Neural progenitor cell (in vitro differentiated cells): ENCODE measurements at places on chromosomes 6 and 20.

GRCh38 chr20:32249030-32249738, 28.3 kb upstream of the KIF3B start:
- no peak for DNase-seq
- H3K27ac ChIP-seq: no peak overlapping the region
- no peak overlapping the region for H3K4me3 ChIP-seq
- H3K27me3 ChIP-seq: no peaks in the 10 kb centered on the region
- no peaks in the 10 kb centered on the region for H3K4me1 ChIP-seq

- H3K27ac ChIP-seq: no peak overlapping the region
- H3K27me3 ChIP-seq: no peaks in the 10 kb centered on the region
- no peaks in the 10 kb centered on the region for H3K4me1 ChIP-seq
- no peak for DNase-seq
Observed at GRCh38 chr20:8449123-8449522, 317.1 kb downstream of the PLCB1 start.

- no peaks in the 10 kb centered on the region for H3K27me3 ChIP-seq
- no peak for DNase-seq
- H3K36me3 ChIP-seq: no peaks in the 10 kb centered on the region
- H3K4me1 ChIP-seq: no peaks in the 10 kb centered on the region
Observed at GRCh38 chr6:11592294-11592906, 54.9 kb downstream of the TMEM170B start.

- H3K4me3 ChIP-seq: no peak overlapping the region
- no peak overlapping the region for H3K27ac ChIP-seq
- H3K4me1 ChIP-seq: no peaks in the 10 kb centered on the region
- DNase-seq: peak; percentile 81
- no peaks in the 10 kb centered on the region for H3K27me3 ChIP-seq
- H3K36me3 ChIP-seq: no peaks in the 10 kb centered on the region
Observed at GRCh38 chr6:106997392-106998158, 23.0 kb upstream of the CD24 start.

- DNase-seq: no peak
- H3K27ac ChIP-seq: no peak overlapping the region
- H3K27me3 ChIP-seq: no peaks in the 10 kb centered on the region
Observed at GRCh38 chr6:162119341-162119740, 608.2 kb downstream of the PRKN start.

GRCh38 chr6:168756009-168756634, 315.1 kb downstream of the SMOC2 start:
- H3K4me3 ChIP-seq: no peak overlapping the region
- peak; percentile 52 for DNase-seq
- peak overlapping the region; percentile 75 for H3K27ac ChIP-seq
- H3K27me3 ChIP-seq: no peaks in the 10 kb centered on the region
- peaks cover 26% of the 10 kb centered on the region for H3K4me1 ChIP-seq

DNA sequence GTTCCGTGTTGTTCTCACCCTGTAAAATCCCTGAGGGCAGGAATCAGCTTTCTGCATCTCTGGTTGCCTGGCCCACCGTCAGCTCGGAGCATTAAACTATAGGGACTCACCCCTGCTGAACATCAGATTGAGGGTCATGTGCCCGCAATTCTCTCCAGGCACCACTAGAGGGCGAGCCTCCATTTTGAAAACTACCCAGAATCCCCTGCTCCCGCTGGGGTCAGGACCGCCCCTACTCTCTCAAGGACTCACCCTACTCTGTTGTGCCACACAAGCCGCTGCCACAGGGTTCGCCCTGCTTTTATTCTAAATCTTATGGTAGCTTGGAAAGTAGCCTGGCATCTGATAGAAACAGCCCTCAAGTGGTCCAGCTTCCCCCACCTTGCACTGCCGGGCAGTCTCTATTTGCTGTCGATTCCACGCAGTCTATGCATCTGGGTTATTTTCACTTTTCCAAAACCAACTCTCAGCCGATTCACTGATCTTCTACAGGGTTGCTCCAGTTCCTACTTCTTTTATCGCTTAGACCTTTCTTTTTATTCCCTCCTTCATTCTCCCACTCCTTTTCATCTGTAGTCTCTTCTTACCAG, 244.1 kb upstream of the QKI start:
- no peaks in the 10 kb centered on the region for H3K36me3 ChIP-seq
- no peak overlapping the region for H3K4me3 ChIP-seq
- H3K27me3 ChIP-seq: no peaks in the 10 kb centered on the region
- no peak overlapping the region for H3K27ac ChIP-seq
- DNase-seq: no peak

GRCh38 chr6:37585523-37585905, 85.8 kb upstream of the CCDC167 start:
- DNase-seq: no peak
- H3K27ac ChIP-seq: no peak overlapping the region
- H3K36me3 ChIP-seq: no peaks in the 10 kb centered on the region
- H3K4me3 ChIP-seq: no peak overlapping the region
- peaks cover 49% of the 10 kb centered on the region for H3K4me1 ChIP-seq

DNA sequence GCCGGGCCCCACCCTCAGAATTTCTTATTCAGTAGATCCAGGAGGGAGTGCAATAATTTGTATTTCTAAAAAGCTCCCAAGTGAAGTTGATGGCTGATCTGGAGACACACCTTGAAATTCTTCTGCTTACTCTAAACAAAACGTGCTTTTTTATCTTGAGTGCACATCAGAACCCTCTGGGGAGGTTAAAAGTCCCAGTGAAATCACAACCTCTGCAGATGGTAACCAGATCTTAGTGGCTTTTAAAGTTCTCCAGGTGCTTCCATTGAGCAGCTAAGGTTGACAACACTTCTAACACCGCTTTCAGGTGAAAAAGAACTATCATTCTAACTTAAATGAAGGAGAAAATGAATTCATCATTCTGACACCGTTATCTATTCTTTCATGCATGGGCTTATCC, 45.6 kb upstream of the ESR1 start:
- H3K27me3 ChIP-seq: no peaks in the 10 kb centered on the region
- peaks cover 3% of the 10 kb centered on the region for H3K4me1 ChIP-seq
- H3K4me3 ChIP-seq: no peak overlapping the region
- DNase-seq: no peak
- no peaks in the 10 kb centered on the region for H3K36me3 ChIP-seq
- H3K27ac ChIP-seq: no peak overlapping the region

GRCh38 chr20:33532753-33533459, 43.0 kb downstream of the CBFA2T2 start:
- no peak overlapping the region for H3K27ac ChIP-seq
- no peaks in the 10 kb centered on the region for H3K27me3 ChIP-seq
- no peak for DNase-seq
- peaks cover 9% of the 10 kb centered on the region for H3K4me1 ChIP-seq
